CD4-positive, alpha-beta T cell (primary cell): ENCODE measurements at places on chromosomes 5 and 9.

DNA sequence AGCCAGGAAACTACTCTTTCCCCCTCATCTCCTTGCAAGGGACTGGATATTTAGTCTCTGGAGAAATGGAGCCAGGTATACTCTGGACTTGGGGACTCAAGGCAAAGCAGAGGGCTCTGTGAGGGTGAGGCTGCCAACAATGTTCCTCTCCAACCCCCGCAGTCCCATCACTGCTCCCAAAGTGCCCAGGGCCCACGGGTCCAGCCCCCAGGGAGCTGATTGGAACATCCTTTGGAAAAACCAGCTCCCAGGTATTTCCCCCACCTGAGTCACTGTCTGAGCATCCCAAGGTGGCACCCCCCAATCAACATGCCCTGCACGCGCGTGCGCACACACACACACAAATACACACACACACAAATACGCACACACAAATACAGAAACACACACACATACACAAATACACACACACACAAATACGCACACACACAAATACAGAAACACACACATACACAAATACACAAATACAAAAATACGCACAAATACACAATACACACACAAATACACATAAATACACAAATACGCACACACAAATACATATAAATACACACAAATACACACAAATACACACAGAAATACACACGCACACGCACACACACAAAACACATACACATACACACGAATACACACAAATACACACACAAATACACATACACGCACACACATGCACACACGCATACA is 137.4 kb downstream of the DAB2IP start:
- H3K27me3 ChIP-seq = no peaks in the 10 kb centered on the region
- no peak overlapping the region for H3K4me3 ChIP-seq
- no peak for DNase-seq
- peaks cover 10% of the 10 kb centered on the region for H3K4me1 ChIP-seq

DNA sequence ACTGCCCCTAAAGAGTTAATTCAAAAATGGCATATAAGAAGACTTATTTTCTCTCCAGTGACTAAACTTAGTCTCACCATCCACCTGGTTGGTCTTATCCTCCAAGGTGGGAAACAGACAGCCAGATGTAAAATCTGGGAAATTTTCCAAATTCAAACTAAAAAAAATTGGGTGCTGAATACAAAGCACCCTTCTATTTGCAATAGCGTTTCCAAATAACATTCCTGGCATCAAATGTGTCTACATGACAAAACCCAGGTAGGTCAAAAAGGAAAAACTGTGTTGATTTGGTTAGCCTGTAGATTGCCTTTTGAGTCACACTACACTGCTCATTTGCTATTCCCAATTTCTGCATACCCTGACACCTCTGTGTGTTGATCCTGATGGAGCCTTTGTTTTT is 252.2 kb downstream of the NR2F1-AS1 start:
- no peak for DNase-seq
- H3K27ac ChIP-seq = no peak overlapping the region
- H3K4me1 ChIP-seq = no peaks in the 10 kb centered on the region
- no peak overlapping the region for H3K4me3 ChIP-seq
- no peaks in the 10 kb centered on the region for H3K36me3 ChIP-seq
- H3K27me3 ChIP-seq = no peaks in the 10 kb centered on the region

DNA sequence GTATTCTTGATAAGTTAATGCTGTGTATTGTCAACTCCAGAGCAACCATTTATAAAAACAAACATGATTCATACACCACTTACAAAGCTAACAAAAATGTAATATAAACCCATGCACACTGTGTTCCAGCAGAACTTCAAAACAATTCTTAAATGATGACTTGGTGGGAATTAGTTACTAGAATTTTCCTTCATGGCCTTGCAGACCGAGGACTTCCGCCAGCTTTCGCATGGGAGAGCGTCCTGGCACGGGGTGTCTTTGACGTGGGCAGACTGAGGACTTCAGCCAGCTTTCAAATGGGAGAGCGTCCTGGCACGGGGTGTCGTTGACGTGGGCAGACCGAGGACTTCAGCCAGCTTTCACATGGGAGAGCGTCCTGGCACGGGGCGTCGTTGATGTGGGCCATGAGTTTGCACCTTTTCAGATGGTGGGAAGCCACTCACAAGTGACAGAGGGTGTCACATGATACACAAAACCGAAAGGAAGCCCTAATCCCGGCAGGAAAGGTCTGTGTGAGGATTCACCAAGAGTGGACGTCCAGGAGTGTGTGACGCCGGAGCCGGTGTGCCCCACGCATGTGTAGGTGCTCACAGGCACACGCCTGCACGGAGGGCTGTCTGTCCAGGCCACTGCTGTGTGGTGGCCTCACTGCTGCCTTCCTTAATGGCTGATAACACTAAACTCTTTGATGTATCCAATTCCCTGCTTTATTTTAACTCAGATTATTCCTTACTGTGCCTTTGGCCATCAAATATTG is 211.3 kb upstream of the IRX4 start:
- H3K4me3 ChIP-seq = no peak overlapping the region
- no peak for DNase-seq
- H3K4me1 ChIP-seq = no peaks in the 10 kb centered on the region

DNA sequence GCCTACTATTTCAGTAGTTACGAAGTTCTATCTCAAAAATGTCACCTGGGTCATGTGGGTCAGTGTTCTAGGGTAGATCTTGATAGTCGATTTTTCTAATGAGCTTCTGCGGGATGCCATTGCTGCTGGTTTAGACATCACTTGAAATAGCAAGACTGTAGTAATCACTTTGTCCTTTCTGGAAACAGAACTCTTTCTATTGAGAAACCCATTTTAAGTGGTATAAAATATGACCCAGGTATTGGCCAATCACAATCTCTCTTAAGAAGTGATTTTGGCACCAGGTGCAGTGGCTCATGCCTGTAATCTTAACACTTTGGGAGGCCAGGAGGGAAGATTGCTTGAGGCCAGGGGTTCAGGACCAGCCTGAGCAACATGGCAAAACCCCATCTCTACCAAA is 17.6 kb downstream of the ARRDC3 start:
- no peak overlapping the region for H3K27ac ChIP-seq
- no peak overlapping the region for H3K4me3 ChIP-seq
- no peak for DNase-seq
- no peaks in the 10 kb centered on the region for H3K27me3 ChIP-seq
- H3K4me1 ChIP-seq = no peaks in the 10 kb centered on the region
- peaks cover 28% of the 10 kb centered on the region for H3K36me3 ChIP-seq

DNA sequence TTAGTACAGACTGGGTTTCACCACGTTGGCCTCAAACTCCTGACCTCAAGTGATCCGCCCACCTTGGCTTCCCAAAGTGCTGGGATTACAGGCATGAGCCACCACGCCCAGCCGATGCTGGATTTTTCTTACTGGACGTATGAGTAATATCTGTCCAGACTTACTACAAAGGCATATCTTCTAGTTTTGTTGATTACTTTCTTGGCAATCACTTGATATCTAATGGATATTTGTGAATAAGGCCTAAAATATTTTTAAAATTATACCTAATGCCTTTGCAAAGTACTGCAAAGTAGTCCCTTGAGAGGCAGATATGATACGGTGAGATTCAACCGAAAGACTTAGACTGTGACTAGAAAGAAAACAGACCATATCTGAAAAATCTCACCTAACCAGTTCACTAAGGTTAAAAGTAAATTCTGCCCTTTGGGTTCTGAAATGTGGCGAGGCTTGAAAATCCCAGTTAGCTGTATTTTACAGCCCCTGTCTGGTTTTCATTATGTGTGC is 152.1 kb downstream of the GNAQ start:
- H3K4me3 ChIP-seq = no peak overlapping the region
- no peak for DNase-seq
- H3K36me3 ChIP-seq = peaks cover 7% of the 10 kb centered on the region
- no peaks in the 10 kb centered on the region for H3K4me1 ChIP-seq
- H3K27me3 ChIP-seq = no peaks in the 10 kb centered on the region
- no peak overlapping the region for H3K27ac ChIP-seq

DNA sequence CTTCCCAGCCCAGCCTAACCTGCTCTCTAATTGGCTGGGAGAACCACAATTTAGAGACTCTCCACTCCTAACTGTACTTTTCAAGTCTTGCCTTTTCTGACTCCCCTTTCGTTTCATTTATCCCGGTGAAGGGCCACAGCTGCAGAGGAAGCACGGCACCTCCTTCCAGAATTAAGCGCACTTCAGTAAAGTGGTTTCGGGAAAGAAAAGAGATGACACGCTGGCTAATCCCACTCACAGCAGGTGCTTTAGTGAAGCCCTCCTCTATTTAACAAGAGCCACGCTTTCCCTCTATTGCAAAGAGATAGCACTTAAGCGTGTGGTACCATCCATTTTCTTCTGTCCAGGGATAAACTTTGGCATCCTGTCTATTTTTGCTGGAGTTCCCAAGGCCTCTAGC is 4.8 kb downstream of the DNAH5 start:
- H3K27me3 ChIP-seq = no peaks in the 10 kb centered on the region
- H3K36me3 ChIP-seq = no peaks in the 10 kb centered on the region
- no peak overlapping the region for H3K4me3 ChIP-seq
- no peak for DNase-seq
- H3K27ac ChIP-seq = no peak overlapping the region

DNA sequence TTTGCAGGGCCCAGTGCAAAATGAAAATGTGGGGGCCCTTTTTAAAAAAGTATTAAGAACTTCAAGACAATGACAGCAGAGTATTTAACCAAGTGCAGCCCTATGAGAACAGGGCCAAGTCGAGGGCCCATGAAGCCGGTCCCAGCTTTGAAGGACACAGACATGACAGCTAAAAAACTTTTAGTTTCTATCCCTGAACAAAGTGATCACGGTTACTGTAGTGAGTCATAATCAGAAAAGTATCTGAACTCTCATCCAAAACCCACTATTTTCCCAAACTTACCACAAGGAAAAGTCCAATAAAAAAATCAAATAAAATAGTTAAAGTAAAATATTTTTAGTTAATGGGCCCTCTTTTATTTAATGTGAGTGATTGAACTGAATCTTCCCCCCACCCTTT is 126.0 kb downstream of the MEF2C start:
- peaks cover 9% of the 10 kb centered on the region for H3K27me3 ChIP-seq
- H3K4me3 ChIP-seq = no peak overlapping the region
- H3K27ac ChIP-seq = no peak overlapping the region
- no peaks in the 10 kb centered on the region for H3K36me3 ChIP-seq

GRCh38 chr5:138536665-138537315 is 6.2 kb downstream of the ETF1 start:
- H3K27ac ChIP-seq = no peak overlapping the region
- no peaks in the 10 kb centered on the region for H3K27me3 ChIP-seq
- no peak for DNase-seq
- H3K4me1 ChIP-seq = peaks cover 12% of the 10 kb centered on the region

DNA sequence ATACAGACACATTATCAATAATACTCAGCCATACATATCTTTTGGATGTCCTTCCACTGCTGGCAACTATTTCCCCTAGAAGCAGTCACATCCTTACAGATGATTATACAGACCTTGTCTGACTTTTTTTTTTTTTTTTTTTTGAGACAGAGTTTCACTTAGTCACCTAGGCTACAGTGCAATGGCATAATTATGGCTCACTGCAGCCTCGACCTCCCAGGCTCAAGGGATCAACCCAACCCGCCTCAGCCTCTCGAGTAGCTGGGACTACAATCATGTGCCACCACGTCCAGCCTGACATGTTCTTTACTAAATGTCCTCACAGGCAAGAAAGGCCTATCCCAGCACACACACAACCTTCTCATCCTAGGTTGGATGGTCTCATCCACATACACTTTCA is 24.0 kb downstream of the NR6A1 start:
- H3K27ac ChIP-seq = no peak overlapping the region
- H3K4me3 ChIP-seq = no peak overlapping the region
- no peaks in the 10 kb centered on the region for H3K36me3 ChIP-seq
- no peak for DNase-seq

DNA sequence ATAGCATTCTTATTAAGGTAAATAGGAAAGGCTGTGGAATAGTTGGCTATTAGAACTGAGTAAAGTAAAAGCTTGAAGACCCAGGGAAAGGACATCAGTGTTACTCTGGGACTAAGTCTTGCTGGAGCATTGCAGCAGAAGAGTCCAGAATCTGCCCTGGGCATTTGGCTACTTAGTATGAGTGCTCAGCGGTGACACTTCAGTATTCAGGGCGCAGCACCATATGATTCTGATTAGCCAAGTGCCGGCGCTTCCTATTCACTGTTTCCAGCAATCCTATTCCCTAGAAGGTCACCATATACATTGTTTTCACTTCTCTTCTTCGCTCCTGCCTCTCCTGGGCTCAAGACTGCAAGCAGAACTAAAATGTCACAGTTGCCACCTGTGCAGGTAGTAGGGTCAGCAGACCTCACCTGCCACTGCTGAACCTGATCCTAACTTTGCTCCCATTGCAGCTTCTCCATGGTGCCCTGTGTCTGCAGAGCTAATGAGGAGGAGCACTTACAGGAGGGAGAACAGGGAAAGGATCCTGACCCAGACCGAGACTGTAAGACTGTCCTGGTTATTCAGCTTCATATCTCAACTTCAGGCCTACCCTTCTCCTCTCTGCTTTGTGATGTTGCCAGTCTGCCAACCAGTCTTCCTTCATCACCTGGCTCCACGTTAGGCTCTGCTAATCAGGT is 313.6 kb upstream of the PIK3R1 start:
- no peaks in the 10 kb centered on the region for H3K27me3 ChIP-seq
- no peak for DNase-seq
- H3K4me1 ChIP-seq = no peaks in the 10 kb centered on the region
